CMK (cell line): ENCODE measurements at places on chromosomes 2 and 18.

DNA sequence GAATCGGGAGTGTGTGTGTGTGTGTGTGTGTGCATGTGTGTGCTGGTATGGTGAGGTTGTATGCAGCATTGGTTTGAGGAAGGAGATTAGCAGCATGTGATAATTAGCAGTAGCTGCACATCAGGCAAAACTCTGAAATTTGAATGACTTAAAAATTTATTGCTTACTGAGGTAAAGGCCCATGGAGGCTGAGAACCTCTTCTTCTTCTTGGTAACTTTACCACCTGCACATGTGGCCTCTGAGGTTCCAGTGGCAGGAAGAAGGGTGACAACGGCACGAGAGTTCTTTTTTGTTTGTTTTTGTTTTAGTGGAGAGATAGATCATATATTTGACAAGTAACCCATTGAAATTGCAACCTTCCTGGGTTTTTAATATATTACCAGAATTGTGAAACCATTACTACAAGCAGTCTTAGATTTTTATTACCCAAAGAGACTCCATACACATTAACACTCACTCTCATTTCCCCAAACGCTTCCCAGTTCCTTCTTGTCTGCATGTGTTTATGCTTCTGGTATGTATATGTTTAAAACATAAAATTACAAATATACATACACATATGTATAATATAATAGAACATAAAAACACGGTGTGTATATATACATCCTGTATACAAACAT, 292.1 kb downstream of the PTGR3 start:
- no peak for DNase-seq

GRCh38 chr2:157269060-157269459, 11.6 kb downstream of the GALNT5 start:
- no peak for DNase-seq

DNA sequence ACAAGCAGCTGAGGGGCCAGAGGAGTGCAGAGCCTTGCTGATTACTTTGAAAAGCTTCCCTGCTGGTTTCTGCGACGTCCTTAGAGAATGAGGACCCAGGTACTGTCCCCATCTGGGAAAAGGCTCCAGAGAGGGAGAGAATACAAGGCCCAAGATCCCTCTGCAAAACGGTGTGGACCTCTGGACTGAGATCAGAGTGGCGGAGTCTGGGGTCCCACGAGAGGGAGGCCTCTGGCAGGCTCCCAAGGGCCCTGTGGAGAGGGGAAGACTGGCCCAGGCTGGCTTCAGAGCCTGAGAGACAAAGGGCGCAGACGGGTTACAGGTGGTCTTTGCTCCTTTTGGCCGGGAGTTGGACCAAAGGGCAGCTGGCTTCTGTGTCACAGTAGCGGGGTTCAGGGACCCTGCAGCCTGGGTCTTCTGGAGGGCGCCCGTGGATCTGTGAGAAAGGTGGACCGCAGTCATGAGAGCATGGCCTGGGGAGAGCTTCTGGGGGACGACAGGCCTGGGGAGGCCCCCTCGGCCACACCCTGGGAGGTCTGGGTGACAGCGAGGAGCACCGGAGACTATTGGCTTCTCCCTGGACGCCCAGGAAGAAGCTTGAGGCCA, 805 bp downstream of the SNORC start:
- DNase-seq, result no peak

- no peak for DNase-seq
Measured at GRCh38 chr2:73081181-73081671, 9.7 kb upstream of the SFXN5 start.

DNA sequence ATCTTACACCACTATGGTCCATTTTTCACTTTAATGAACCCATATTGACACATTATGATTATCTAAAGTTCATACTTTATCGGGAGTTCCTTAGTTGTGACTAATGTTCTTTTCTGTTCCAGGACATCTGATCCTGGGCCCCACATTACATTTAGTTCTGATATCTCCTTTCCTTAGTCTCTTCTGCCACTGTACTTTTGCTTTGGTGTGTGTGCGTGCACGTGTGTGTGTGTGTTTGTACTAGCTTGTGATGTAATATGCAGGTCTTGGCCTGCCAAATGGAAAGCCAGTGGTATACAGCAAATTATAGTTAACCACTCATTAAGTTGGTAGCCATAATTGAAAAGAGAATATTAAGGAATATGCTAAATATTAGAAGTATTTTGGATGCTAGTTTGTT, 88.0 kb downstream of the CDC42EP3 start:
- DNase-seq, result no peak

- DNase-seq, result no peak
Measured at GRCh38 chr2:23065936-23066335, 319.0 kb upstream of the KLHL29 start.

DNA sequence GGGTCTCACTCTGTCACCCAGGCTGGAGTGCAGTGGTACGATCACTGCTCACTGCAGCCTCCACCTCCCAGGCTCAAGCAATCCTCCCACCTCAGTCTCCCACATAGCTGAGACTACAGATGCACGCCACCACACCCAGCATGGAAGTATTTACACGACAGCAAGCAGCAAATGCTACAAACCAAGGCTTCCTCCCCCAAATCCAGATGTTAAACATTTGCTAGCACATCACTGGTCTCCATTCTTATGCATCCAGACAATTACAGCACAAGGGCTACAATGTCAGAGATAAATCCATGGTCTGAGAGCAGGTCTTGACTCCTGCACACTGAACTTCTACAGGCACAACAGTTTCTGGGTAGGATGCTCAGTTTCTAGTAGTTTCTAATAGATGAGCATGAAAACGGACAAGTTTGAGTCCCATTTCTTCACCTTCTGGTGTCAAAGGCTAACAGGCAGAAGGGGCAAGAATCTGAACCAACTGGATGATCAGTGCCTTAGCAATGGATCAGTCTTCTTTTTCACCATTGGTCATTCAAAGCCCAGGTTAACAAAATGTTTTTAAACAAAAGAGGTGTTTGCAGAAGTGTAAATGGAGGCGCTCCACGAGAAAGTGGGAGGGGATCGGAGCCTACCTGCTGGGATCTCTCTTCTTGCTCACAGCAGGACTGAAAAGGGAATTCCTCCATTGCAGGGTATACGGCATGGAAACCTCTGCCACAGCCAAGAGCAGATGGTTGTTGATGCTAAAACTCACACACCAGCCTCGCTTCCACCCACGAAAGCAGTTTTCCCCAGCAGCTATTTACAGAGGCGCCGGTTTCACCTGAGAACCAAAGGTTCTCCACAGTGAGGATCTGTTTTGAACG, 135.0 kb upstream of the ARL4C start:
- DNase-seq, result no peak
